ENCODE measurements at places on chromosomes 3 and 15.

- DNase-seq = no peak
These were observed 373.7 kb upstream of the NECTIN3 start for GRCh38 chr3:110697961-110698360.

GRCh38 chr15:47715856-47716445 lies 1.4 kb upstream of the SEMA6D start:
- DNase-seq = no peak

DNA sequence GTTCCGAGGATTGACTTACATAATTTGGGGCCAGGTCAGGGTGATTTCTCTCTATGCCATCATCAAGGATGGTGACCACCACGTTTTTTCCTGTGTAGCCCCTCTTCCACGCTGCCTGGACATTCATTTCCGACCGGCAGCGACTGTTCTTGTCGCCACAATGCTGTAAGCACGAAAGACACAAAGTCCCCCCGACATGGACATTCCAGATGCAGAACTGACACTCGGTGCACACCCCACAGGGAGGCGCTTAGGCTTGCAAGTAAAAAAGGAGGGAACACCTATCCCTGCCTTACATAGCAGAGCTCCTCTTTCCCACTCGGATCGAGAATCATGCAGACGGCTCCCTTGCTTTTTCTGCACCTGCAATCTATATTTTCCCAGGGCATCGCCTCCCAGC lies 58.2 kb downstream of the PCSK6 start:
- DNase-seq = no peak

GRCh38 chr3:3766140-3766539 lies 33.1 kb upstream of the LRRN1 start:
- DNase-seq = no peak

DNA sequence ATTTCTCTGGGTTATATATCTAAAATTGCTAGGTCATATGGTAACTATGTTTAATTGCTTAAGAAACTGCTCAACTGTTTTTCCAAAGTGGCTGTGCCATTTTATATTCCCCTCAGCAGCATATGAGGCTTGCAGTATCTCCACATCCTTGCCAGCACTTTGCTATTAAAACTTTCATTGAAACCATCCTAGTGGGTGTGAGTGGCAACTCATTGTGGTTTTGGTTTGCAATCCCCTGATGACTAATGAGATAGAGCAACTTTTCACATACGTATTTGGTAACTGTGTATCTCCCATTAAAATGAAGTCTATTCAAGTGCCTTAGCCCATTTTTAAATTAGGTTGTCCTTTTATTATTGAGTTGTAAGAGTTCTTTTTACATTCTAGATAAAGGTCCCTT lies 17.3 kb downstream of the KPNA1 start:
- DNase-seq = peak; percentile 6

Measured in GM19239 (cell line).